ENCODE measurements at places on chromosomes 2 and 18.

DNA sequence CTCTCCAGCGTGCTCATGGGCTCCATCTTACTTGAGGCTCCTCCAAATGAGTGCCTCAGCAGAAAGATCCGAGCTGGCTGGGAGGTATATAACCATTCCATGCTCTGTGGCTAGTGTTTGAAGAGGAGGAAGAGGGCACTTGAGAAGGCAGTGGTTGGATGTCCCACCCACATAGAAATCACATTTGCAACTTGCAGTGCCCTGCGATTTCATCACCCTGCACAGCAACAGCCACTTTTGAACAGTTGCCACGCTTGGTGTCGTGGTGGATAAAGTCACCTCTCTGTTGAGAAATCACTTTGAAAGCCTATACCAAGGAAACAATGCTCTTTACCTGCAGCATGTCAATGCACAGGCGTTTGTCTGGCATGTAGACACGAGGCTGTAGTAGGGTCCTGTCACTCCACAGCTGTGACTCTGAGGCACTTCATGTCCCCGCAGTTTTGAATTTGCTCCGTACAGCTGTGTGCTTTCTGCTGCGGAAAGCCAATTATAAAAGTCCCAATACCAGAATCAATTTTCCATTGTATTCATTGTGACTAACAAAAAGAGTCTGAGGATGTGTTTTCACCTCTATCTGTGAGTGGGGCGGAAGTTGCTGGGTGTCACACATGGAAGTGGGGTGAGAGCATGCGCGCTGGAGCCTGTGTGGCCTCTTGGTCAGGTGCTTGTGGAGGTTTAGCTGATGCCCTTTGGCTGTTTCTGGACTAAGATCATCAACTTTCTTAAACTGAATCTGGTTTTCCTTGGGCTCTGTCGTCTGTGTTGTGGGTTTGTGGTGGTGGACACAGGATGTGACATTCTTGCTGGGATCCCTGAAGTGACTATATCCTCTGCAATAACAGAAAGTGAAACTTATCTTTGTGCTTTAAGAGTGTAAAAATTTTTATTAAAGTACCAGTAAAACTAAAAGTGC is 2.8 kb downstream of the CNDP2 start:
- DNase-seq = no peak

DNA sequence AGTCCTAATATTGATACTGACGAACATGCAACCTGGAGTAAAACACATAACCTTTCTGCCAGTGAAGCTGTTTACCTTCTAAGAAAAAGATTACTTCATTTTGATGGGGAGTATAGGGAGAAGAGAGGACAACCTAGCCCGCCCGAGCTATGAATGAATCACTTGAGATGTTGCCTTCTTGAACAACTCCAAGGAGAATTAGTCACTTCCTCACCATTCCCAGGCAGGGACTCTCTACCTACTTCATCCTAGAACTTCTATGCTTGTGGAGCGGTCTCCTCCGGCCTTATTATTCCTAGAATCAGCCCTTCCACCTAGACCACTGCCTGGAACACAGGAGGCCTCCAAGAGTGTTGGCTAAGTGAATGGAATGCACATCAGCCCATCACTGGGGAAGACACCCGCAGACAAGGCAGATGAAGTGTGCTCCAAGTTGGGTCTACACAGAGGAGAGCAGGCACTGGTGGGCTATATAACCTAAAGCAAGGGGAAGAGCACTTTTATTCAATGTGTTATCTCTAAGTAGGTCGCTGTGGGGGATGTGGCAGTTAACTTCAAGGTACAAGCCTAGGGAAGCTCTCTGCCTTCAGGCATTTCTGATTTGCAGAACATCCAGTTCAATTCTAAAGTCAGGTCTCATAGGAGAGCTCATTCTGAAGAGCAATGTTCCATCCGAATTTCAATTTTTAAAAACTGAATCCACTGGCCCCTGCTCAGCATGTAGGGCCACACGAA is 57.4 kb downstream of the STK39 start:
- no peak for DNase-seq

DNA sequence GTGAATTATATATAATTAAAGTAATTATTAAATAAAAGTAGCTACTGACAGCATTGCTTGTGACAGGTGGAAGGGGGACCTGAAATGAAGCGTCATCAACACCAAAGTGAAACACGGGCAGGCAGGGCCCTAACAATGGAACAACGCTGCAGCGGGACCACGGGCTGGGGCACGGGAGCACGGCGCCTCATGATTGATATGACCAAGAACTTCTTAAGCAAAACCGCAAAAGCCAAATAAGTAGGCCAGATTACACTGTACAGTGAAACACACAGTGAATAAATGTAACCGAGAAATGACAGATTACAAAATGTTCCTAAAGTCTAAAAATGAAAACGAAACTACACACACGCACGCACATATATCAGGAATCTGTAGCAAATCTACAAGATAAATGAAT is 81.4 kb downstream of the SNTG2 start:
- no peak for DNase-seq

DNA sequence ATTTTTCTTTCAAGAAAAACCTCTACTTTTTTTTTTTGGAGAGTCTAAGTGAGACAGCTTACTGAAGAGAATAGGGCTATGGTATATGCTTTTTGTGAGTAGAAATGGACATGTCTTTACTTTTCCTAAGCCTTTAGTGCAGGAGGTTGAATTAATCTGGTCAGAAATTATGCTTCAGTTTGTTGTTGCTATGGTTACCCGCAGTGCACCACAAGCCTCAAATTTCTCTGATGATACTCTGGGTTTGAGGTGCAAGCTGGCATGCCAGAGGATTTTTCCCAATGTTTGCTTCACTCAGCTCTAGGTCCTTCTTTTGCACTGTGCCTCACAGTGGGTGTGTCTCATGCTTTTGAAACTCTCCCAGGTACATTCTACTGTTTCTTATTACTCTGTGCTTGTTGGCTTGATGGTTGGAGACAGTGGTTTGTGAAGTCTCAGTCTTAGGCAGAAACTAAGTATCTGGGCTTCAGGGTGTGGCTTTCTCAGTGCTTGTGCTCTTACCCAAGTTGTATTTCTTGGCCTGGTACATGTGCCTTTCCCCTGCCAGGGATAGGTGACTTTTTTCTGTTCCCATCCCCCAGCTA is 278.3 kb downstream of the RBM43 start:
- no peak for DNase-seq

GRCh38 chr2:64865073-64865830 is 123.9 kb upstream of the SLC1A4 start:
- peak; percentile 66 for DNase-seq

GRCh38 chr2:30368258-30368657 is 78.8 kb upstream of the LCLAT1 start:
- DNase-seq = peak; percentile 84
